NCI-H524 treated with DMSO at 0.1 percent for 48 hours (cell line): ENCODE measurements at places on chromosomes 12 and 14.

DNA sequence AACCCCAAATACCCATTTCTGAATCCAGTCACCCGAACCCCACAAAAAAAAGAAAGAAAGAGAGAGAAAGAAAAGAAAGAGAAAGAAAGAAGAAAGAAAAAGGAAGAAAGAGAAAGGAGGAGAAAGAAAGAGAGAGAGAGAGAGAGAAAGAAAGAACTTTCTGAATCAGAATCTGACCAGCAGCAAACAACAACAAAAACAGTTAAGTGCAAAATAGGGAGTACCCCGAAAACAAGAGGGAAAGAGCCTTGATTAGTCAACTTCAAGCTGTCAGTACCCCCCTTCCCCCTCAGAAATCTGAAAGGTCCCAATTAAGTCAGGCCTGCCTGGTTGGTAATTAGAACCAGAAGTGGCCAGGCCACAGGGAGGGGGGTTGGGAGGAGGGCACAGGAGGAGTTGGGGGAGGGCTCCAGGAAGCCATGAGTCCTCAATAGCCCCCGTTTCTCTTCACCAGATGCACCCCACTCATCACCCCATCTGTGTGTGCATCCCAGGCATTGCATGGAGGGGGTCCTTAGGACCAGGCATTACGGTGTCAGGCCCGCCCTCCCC lies 9.8 kb downstream of the RARG start:
- no peak for DNase-seq

DNA sequence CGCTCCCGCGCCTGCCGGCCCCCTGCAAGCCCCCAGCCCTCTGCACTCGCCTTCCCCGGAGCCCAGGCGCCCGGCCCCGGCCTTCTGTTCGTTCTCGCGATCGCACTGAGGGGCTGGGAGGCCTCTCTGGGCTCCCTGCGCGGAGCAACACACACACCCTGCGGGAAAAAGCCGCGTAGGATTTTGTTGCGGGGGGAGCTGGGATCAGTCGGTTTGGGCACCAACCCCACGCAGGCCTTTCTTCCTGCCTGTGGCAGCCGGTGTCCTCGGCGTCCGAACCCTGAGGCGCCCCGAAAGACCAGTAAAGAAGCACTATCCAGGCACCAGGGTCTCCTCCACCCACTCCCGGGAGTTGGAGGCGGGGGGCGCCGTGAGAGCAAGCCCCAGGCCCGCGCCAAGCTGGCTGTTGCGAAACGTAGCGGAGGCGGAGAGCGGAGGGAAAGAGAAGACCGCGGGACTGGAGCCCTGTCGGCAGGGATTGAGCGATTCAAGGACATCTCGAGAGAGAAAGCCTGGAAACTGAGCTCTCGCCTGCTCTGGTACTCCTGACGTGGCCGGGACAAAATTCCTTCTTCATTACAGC lies 1.9 kb upstream of the HOXC5 start:
- no peak for DNase-seq

DNA sequence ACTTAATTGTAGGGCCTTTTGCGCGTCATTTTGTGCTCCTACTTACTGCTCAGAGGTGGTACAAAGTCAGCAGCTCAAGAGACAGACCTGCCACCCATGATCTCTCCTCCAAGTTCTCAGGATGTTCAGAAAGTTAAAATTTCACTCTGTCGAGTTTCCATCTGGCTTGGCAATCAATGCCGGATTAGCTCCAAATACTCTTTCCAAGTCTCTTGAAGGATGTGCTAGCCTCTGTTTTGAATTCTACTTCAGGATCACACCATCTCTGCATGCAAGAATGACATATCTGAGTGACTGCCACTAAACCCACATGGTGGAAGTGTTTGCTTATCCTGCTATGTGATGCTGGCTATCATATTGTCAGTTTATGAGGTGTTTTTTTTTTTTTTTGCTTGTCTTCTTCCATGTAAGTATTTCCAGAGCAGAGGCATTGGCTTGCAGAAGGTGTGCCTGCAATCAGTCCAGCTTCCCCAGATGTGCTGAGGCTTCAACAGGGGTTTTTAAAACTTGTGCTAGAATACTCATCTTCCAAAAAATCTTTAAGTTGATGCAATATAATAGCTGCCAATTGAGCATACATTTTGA lies 125.6 kb downstream of the RGS6 start:
- DNase-seq, result no peak

GRCh38 chr12:64390275-64390851 lies at the start of gene C12orf56:
C12orf56 (minus strand) TSS chr12:64390758; CDS start chr12:64390565, 193 bp downstream.
- DNase-seq, result no peak

- DNase-seq, result no peak
Measured at GRCh38 chr12:16766736-16767135, 160.8 kb upstream of the LMO3 start.

DNA sequence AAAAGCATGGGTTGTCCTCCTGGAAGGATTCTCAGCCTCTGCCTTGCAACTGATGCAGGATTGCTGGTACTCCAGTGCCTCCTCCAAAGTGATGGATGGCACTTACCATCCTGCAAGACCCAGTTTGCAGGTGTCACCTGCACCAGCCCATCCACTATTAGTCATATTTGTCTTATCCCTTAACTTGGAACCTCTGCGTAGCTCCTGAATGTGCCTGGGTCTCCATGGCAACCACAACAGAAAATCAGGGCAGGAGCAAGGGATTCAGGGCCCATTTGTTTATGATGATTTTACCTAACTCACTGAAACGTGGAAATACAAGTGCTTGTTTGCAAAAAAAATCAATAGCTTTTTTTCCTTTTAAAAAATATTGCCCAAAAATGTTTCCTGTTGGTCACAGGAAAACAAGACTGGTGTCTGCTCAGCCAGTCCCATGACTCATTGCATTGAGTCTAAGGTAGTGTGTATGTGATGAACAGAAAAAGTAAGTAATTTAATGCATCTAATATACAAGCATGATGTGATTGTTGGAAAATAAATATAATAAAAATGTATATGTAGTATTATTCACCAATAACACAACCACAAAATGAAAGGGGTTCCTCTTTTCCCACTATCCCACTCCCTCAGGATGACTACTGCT lies 1196.3 kb upstream of the TMEM132C start:
- no peak for DNase-seq

GRCh38 chr14:104363891-104364760 lies 215.4 kb upstream of the C14orf180 start:
- DNase-seq, result no peak

DNA sequence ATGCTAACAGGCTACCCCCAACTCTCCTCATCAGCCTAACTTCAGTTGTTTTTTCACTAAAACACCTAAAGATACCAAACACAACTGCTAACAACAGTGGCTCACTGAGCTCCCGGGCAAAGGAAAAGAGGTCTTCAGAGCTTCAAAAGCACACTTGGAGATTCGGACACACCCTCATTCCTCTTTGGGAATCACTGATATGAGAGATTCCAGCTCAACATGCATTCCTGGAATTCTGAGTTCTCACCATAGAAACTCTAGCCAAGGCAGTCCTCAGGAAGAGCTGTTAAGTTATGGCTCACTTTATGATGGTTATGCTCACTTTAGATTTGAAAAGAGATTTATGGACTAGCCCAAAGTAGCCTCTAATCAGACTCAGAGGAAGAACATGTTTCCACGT lies 40.1 kb downstream of the STXBP6 start:
- DNase-seq, result no peak

GRCh38 chr12:21144309-21144708 lies 13.3 kb downstream of the SLCO1B1 start:
- no peak for DNase-seq

DNA sequence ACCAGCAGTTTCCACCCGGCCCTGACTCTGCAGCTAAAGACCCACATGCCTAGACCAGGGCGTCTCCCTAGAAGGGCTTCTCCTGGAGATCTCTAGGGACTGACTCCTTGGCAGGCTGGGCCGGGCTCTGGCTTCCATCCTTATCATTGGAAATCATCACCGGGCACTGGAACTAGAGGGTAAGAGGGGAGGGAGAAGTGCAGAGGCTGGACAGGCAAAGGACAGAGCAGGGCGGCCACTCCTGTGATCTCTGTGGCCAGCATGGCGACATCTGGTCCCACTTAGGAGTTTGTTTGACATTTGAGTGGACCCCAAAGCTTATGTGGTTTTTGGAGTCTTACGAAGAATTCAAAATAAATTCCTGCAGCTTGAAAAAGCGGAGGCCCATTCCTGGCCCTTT lies 7.1 kb downstream of the LTBP2 start:
- no peak for DNase-seq

GRCh38 chr14:68627868-68628604 lies 164.8 kb downstream of the ZFP36L1 start:
- no peak for DNase-seq

GRCh38 chr12:107332743-107333142 lies 239.4 kb upstream of the CRY1 start:
- no peak for DNase-seq

DNA sequence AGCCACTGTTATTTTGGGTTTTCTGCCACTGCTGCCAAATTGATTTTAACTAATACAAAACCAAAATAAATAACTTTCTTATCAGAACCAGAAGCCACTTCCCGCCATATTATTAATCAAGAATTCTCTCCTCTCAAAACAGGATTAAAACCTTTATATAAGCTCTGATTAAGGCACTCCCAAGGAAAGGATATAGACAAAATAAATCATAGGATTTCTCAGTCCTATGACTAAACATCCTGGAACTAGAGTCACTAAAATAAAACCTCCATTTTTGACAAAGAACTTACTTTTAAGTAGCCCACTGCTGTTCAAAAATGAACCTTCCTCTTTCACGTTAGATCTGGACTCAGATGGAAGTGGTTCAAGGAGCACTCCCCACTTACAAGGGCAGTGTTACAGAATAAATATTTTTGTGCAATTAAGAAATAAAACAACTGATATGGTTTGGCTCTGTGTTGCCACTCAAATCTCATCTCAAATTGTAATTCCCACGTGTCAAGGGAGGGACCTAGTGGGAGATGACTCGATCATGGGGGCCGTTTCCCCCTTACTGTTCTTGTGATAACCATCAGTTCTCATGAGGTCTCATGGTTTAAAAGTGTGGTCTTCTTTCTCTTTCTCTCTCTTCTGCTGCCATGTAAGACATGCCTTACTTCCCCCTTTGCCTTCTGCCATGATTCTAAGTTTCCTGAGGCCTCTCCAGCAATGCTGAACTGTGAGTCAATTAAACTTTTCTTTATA lies 26.4 kb downstream of the GXYLT1 start:
- no peak for DNase-seq

DNA sequence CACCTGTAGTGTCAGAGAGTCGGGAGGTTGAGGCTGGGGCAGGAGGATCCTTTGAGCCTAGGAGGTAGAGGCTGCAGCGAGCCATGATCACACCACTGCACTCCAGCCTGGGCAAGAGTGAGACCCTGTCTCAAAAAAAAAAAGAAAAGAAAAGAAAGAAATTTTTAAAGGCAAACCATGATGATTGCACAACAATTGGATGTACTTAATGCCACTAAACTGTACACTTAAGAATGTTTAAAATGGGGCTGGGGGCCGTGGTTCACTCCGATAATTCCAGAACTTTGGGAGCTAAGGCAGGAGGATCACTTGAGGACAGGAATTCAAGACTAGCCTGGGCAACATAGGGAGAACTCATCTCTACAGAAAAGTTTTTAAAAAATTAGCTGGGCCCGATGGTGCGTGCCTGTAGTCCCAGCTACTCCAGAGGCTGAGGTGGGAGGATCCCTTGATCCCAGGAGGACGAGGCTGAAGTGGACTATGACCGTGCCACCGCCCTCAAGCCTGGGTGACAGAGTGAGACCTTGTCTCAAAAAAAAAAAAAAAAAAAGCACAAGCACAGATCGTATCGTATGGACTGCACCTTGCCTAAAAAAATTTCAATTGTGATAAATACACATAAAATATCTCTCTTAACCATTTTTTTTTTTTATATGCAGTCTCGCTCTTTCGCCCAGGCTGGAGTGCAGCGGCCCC lies 32.7 kb downstream of the JAG2 start:
- DNase-seq, result no peak

- DNase-seq, result no peak
Measured at GRCh38 chr14:106436310-106436905, 910.0 kb downstream of the TMEM121 start.

GRCh38 chr14:101972126-101972866 lies 7.9 kb downstream of the DYNC1H1 start:
- DNase-seq, result no peak

GRCh38 chr14:76941946-76942805 lies 86.3 kb downstream of the IRF2BPL start:
- DNase-seq, result no peak

DNA sequence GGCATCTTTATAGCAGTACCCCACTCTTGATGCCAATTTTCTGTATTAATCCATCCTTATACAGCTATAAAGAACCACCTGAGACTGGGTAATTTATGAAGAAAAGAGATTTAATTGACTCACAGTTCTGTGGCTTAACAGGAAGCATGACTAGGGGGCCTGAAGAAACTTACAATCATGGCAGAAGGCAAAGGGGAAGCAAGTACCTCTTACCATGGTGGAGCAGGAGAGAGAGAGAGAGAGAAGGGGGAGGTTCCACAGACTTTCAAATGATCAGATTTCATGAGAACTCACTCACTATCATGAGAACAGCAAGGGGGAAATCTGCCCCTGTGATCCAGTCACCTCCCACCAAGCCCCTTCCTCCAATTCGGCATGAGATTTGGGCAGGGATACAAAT lies 84.4 kb downstream of the SLC24A4 start:
- DNase-seq, result no peak

DNA sequence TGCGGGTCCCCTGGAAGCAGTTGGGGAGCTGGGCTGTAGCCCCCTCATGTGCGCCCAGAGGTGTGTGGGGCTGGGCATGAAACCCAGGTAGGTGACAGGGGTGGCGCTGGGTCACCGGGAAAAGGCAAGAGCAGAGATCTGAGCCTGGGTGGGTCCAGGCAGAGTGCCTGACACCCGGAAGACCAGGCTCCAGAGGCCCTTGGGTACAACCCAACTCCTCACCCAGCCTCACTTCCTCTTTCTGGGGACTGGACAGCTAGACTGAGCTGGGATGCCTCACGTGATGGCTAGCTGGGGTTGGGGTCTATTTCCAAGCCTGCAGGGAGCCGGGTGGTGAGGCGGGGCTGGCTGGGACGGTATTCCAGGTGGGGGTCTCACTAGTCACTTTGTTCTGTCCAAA lies 16.3 kb upstream of the CYP46A1 start:
- DNase-seq, result no peak

GRCh38 chr14:105939810-105940508 lies 413.6 kb downstream of the TMEM121 start:
- no peak for DNase-seq

DNA sequence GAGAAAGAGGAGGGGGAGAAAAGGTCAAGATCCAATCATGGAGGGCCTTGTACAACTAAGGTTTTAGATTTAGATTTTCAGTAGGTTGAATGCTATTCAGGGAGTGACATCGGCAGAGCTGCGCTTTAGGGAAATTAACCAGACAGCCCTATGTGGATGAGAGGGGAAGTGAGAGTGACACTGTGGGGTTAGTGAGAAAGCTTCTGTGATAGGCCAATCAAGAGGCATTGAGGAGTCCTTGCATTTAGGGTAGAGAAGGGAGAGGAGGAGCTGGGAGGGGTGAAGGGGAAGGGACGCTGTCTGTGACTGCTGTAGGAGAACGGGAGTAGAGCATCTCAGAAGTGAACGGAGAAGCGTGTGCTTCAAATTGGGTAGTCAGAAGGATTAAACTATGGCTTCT lies 3.4 kb downstream of the HSD17B6 start:
- no peak for DNase-seq

GRCh38 chr12:26287671-26288381 lies 92.5 kb downstream of the SSPN start:
- no peak for DNase-seq

GRCh38 chr12:48824112-48824511 lies 5.8 kb downstream of the CACNB3 start:
- DNase-seq, result no peak
